ENCODE measurements at places on chromosomes 1 and 21.

DNA sequence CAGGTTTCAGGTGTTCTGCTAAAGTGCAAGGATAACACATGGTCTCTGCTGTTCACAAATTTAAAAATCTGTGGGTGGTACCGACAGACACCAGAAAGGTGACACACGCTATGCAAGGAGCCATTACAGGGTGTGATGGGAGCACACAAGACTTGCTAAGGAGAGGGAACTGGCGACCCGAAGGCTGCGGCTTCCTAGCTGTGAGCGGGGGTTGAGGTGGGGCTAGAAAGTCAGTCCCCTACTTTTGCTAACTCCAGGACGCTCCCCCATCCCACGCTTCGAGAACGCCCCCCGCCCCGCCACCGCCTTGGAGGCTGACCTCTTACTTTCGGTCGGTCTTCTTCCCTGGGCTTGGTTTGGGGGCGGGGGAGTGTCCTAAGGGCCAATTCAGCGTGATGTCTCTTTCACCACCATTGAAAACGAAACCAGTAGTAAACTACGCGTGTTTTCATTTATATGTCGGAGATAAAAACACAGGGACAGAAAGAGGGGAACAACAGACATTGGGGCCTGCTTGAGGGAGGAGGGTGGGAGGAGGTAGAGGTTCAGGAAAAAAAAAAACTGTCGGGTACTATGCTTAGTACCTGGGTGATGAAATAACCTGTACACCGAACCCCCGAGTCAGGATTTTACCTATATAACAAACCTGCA lies 1.1 kb downstream of the CKS1B start:
- no peak for DNase-seq

DNA sequence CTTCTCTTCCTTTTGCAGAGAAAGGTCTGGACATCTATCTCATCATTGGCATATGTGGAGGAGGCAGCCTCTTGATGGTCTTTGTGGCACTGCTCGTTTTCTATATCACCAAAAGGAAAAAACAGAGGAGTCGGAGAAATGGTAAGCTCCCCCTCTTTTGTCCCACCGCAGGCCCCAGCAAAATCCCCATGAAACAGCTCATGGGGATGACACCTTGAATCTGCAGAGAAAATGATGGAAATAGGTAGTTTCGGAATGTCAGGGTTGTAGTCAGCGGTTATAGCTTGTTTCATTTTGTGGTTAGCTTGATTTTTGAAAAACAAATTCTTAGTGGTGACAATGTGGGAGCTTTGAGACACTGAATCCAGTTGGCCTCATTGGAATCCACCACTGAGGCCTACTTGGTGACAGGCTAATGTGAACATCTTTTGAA lies 10.3 kb downstream of the CD2 start:
- DNase-seq, result no peak

DNA sequence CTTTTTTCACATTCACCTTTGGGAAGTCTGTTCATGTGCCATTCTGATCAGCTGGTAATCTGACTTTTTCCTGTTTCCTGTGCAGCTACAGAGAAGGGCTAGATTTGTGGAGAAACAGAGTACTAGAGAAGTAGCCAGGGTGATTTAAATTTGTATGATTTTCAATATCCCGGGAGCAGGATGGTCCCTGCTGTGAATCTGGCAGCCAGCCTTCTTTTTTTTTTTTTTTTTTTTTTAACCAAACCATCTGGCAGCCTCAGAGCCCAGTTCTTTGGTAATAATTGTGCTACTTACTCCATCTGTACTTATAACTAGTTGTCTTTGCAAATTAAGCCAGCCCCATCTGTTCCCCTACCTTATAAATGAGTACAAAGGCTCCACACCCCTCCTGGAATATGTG lies 248.6 kb upstream of the DEPDC1 start:
- no peak for DNase-seq

DNA sequence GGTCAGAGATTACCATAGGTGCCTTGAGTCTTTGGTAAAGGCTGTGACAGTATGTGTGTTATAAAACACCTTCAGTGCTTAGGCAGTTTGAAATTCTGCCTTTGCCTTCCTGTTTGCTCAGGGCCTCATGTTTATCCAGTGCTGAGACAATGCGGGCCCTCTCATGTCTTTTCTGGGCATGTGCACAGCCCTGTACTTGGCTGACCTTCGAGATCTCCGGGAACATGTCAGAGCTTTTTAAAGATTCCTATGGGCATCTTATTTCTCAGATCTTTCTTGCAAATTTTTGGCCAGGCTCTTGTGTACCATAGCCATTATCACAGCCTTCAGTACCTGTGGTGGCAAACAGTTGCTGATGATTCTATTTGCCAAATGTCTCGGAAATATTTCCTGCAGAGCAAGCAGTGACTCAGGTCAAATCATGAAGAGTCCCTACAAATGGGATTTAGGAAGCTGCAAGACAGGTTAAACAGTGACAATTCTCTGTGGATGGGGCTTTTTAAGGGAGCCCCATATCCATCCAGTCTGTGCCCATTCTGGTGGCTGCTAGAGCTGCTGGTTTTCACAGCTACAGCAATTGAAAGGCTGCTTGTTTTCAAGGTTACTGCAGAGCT lies 42.1 kb downstream of the HOOK1 start:
- DNase-seq, result no peak

- DNase-seq, result no peak
Measured at GRCh38 chr1:3775490-3776230, 3.1 kb downstream of the SMIM1 start.

DNA sequence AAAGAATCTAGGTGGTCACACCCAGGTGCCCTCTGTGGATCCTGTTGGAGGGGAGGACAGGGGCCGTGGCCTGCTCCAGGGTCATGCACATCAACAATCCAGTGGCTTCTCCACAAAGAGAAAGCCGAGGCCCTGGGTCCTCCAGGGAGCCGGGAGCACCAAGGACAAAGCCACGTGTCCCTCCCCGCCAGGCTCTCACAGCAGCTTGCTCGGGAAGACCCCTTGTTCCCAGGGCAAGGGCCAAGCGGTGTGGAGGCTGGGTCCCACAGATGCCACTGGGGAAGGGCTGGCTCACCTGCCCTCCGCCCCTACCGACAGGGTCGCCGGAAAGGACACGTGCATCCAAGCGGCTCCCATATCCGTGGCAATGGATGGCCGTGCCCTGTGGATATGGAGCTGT lies 192.9 kb upstream of the VAMP3 start:
- no peak for DNase-seq

DNA sequence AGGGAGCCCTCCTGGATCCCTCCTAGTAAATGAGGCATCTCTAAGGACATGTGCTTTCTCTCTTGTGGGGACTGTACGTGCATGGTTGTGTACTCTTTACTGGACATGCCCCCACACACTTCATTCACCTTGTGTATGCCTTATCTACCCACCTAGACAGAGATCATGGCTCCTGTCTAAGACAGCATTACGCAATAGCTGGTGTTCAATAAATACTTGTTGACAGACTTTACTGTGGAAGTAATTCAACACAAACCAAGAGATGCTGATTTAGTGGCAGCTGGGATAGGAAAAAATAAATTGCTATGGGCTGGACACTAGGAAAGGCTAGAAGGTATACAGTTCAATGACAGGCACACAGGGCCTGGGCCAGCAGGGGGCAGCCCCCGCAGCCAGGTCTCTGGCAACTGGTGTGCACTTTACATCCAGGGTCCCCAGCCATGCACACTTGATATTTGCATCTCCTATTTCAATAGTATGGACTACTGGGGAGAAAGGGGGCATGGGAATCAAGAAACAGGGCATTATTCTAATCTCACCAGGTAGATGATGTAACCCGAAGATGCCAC lies 24.2 kb downstream of the TRABD2B start:
- DNase-seq, result no peak

- DNase-seq, result no peak
Measured at GRCh38 chr1:175129182-175129581, 61.5 kb downstream of the TNN start.

GRCh38 chr1:41657679-41658295 lies 173.3 kb upstream of the EDN2 start:
- no peak for DNase-seq

- no peak for DNase-seq
Measured at GRCh38 chr21:45544449-45545235, 2.4 kb upstream of the SLC19A1 start.

DNA sequence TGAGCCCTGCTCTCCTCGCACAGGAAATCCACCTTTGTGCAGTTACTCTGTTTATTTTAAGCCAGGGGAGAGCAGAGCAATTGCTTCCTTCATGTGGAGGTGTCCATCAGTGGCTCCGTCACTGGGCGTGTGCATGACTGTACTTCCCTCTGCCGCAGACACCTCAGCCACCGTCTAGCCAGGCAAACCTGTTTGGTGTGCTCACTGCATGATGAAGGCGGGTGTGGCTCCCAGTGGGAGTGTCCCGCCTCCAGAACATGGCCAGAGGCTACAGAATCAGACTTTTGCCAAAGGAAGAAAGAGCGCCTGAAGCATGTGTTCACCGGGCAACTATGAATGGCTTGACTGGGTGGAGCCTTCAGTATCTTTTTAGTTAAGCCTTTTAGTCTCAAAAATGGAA lies 26.1 kb upstream of the LAMC2 start:
- no peak for DNase-seq

DNA sequence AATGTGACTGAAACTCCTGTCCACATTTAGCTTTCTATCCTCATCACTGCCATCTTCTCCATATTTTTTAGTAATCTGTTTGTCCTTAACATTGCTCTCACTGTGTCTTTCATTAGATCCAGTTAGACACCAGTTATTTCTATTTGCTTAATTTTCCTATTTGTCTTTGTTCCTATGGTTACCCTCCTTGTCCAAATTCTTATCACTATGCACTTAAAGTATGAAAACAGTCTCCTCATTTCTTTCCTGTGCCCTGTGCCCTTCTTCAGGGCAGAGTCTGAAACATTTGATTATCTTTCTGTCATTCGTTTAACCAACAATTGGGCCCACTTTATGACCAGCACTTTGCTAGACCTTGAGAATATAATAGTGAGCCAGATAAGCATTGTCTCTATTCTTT lies 64.2 kb downstream of the SLC30A7 start:
- no peak for DNase-seq

DNA sequence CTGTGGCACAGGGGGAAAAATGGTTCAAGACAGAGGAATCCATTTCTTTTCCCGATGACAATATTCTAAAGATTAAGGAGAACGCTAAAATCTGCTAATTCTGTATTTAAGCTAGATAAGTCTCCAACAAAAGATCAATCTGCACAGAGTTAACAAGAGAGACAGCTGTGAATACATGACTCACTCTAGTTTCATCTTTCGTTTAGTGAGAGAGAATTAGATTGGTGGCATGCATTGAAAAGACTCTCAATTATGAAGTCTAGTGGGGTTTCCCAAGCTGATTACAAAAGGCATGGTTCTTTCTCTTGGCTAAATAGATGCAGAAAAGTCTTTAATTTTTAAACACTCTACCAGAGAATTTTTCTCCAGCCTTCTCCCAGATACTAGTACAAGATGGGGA lies 34.4 kb downstream of the CAPN9 start:
- DNase-seq, result no peak

DNA sequence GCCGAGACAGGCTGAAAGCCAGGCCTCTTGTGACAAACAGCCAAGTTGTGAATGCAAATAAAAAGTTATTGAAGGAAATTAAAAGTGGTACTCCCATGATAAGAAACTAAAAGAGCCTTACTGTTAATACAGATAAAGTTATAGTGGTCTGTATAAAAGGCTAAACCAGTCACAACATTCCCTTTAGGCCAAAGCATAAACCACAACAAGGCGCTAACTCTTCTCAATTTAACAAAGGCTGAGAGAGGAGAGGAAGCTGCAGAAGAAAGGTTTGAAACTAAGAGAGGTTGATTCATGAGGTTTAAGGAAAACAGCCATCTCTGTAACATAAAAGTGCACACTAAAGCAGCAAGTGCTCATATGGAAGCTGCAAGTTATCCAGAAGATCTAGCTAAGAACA lies 10.7 kb downstream of the C1orf105 start:
- DNase-seq, result no peak

GRCh38 chr1:6582370-6582769 lies 2.6 kb downstream of the ZBTB48 start:
- DNase-seq, result no peak

- no peak for DNase-seq
Measured at GRCh38 chr1:99829269-99829668, 20.9 kb upstream of the AGL start.

DNA sequence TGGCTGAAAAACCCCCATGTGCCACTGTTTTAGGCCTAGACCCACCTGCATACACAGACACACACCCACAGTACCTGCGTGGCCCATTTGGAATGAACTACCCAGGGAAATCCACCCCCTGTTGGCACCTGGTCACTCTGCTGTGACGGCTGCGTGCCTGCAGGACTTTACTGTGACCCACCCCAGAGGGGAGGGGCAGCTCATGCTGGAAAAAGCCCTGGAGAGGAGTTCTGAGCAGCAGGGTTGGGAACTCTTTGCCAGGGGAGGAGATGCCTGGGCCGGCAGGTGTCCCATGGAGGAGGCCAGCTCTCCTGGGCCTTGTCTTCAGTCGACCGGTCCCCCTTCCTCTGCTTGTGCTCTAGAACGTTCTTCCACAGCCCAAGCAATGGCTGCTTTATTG lies 87.3 kb upstream of the CSF3R start:
- no peak for DNase-seq

GRCh38 chr1:100584761-100585745 lies 47.1 kb downstream of the GPR88 start:
- DNase-seq, result peak; percentile 72

- no peak for DNase-seq
Measured at GRCh38 chr1:51693419-51694155, 76.7 kb downstream of the OSBPL9 start.

DNA sequence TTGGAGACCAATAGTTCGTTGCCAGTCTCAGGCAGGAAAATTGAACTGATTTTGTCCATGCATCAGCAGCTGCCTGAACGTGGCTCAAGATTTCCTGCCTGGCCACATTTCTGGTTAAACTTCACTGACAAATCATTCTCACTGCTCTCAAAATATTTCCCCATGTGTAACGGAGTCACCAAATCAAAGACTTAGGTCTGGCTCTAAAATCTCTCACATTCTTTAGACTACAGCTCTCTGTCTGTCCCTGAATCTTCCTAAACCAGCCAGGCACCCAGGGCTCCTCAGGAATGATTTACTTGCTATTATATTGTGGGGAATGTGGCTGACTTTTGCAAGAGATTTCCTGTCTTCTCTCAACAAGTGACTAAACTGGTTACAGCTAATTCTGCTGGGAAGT lies 49.2 kb upstream of the GJA8 start:
- DNase-seq, result no peak

DNA sequence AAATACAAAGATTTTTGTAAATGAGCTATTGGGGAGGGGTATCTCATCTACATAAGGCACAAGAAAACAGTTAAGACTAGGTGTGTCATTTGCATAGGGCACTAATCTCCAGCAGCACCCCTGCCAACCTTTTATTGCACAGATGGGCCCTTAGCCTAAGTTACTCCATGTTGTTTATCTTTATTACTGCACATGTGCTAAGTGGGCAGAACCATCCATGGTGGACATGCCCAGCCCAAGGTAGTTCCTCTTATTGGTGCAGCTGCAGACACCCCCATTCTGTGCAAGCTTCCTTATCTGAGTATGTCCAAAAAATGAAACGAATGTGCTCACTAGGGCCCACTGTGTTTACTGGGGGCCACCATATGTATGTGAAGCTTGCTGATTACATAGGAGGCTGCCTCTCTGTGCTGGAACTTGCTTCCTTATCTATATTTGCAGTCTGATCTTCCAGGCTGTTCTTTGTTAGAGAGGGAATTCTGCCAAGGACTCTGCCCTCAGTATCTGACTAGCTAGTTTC lies 77.3 kb upstream of the NEK7 start:
- DNase-seq, result no peak

GRCh38 chr21:45431781-45432572 lies 27.0 kb downstream of the COL18A1 start:
- no peak for DNase-seq

Data from brain pericyte (primary cell).